Stimulated activated CD4-positive, alpha-beta T cell treated with anti-CD3 and anti-CD28 coated beads, Interleukin-2, amount 100 ng/mL, for 4 hours (primary cell): ENCODE measurements at places on chromosomes 2 and 18.

GRCh38 chr2:31353179-31353578 is 61.4 kb downstream of the XDH start:
- DNase-seq, result no peak

GRCh38 chr18:44986933-44987332 is 306.2 kb downstream of the SETBP1 start:
- no peak for DNase-seq

DNA sequence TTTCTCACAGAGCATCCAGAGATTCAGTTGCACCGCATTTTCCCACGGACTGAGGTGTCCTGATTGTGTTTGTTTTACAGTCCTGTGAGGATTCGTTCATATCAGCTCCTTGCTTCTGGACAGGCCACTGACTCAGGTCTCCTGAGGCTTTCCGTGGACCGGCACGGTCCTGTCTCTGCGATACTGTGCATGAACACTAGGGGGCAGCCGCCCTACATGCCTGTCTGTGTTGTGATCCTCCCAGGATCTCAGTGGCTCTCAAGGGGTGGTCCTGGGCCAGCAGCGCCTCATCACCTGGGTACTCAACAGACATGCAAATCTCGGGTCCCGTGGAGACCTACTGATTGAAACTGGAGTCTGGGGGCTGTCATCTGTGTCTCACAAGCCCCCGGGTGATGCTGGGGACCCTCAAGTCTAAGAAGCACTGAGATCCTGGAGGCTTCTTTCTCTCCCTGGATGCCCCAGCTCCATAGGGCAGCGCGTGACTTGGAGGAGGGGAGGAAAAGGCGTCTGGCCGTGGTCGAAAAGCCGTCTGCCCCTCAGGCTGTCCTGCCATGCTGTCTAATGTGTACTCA is 28.9 kb downstream of the IL1R2 start:
- DNase-seq, result peak; percentile 81

GRCh38 chr18:28511413-28511821 is 334.5 kb upstream of the CDH2 start:
- no peak for DNase-seq

- DNase-seq, result peak; percentile 1
These were observed at the start of gene FAM124B for GRCh38 chr2:224401641-224402342. TSS of gene FAM124B (minus strand) at chr2:224402107. CDS start at chr2:224401768, 339 bp downstream.

DNA sequence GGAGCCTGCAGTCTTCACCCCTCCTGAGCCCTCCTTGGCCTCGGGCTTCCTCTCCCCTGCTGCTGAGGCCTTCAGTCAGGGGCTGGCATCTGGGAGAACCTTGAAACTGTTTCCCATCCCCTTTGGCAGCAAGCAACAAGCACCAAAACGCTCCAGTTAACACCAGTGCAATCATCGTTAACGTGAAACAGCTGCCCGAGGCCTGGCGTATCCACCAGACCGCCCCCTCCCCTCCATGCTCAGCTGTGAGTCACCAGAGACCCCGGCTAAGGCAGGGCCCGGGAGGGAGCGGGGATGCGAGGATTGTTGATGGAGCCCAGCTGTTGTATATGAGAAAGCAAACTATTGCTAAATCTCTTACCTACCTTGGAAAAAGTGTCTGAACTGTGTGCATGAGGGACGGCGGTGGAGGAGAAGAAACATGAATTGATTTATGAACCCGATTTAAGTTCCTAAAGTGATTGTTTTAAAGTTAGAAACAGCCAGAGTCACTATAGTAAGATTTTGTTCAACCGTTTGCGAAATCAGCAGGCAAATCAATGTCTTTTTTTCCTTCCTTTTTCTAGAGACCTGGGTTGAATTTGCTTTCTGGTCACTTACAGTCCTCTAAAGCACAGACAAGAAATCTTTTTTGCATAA is 5.2 kb downstream of the ZFP36L2 start:
- DNase-seq, result no peak

GRCh38 chr2:178199334-178199733 is 5.0 kb downstream of the OSBPL6 start:
- DNase-seq, result no peak

- no peak for DNase-seq
These were observed 459.5 kb downstream of the ARHGAP15 start for GRCh38 chr2:143588746-143589145.

GRCh38 chr2:236969767-236970655 is 115.7 kb upstream of the COPS8 start:
- no peak for DNase-seq

GRCh38 chr2:64606479-64607363 is 47.0 kb downstream of the SERTAD2 start:
- peak; percentile 74 for DNase-seq

GRCh38 chr2:231396058-231396821 is 730 bp downstream of the B3GNT7 start:
- DNase-seq, result no peak

DNA sequence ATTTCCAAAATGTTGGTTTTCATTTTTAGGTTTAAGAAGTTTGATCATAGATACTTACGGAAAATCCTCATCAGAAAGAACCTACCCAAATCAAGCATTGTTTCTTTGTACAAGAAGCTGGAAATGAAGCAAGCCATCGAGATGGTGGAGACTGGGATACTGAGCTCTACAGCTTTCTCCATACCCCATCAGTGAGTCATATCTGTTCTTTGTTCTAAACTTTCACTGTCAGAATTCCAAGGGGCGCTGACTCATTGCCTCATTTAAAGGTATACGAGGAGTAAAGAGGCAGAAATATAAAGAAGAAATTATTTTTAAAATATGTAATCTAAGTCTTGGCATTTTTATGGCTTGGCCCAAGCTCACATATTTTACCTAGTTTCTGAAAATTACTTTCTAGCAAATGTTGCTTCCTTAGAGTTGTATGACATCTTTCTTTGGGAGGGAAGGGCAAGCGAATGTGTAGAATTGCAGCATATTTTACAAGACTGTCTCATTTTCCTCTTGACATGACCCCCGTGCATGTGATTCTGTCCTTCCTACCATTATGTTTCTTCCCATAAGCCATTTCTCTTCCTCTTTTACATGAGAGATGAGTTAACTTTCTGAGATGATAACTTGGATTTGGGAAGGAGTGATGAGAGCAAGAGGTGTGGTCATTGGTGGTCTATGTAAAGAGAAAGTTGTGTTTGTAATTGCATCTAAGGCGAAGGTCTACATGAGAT is 41.2 kb downstream of the SLC9A4 start:
- no peak for DNase-seq

- no peak for DNase-seq
These were observed 77.7 kb downstream of the RHOB start for GRCh38 chr2:20524412-20525040.

- DNase-seq, result peak; percentile 2
These were observed 199.6 kb downstream of the HRH4 start for GRCh38 chr18:24659827-24660720.

DNA sequence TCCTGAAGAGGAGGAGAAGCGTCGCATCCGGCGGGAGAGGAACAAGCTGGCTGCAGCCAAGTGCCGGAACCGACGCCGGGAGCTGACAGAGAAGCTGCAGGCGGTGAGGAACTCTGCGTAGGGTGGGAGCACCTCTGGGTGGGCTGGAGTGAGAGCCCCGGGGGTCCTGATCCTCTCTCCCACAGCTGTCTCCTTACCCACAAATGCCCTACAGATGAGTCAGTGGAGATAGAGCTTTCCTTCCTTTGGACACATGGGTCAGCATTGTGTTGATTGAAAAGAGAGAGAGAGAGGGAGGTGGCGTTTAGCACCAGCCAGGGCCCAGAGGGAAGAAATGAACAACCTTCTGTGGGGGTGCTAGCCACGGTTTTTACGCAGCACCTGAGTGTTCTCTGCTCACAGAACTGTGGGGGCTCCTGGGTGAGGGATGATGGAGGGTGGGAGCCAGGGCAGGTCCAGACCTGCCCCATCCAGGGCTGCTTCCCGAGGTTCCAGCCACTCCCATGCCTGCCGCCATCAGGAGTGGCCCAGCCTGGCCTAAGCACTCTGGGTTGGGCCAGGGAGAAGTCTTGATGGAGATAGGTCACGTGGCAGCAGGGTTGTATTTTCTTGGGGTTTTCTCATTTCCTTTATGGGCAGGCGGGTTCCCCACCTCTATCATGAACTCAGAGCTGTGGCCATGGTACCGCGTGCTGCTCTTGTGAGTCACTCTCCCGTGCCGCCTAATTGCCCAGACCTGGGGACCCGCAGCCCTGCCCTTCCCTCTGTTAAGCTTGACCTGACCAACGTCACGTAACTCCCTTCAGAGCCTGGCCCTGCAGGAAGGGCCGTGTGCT is 16.3 kb downstream of the FOSL2 start:
- peak; percentile 61 for DNase-seq

GRCh38 chr2:213500881-213501280 is 216.6 kb downstream of the SPAG16 start:
- no peak for DNase-seq

DNA sequence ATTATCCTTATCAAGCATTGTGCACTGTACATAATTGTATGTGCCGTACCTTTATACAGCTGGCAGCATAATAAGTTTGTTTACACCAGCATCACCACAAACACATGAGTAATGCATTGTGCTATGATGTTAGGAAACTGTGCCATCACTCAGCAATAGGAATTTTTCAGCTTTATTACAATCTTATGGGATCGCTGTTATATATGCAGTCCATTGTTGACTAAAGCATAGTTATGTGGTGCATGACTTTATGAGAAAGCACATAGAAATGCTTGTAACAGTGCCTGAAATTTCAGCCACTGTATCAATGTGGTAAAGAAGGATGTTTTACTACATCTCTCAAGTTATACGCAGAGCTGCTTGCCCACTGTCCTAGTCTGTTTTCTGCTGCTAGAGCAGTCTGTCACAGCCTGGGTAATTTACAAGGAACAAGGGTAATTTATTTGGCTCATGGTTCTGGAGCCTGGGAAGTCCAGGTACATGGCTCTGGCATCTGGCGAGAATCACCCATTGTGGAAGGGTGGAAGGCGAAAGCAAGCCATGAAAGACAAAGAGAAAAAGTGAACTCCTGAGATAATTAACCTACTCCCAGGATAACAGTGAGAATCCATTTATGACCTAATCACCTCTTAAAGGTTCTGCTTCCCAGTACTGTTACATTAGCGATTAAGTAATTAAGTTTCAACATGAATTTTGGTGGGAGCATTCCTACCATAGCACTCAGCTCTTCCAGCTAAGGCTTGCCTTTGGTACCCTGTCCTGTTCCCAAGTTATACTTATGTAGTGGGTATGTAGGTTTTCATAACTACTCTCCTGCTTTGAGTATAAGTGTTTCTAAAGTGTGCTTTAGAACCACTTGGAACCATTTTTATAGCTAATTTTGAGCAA is 4.6 kb downstream of the MAP3K20 start:
- DNase-seq, result no peak

DNA sequence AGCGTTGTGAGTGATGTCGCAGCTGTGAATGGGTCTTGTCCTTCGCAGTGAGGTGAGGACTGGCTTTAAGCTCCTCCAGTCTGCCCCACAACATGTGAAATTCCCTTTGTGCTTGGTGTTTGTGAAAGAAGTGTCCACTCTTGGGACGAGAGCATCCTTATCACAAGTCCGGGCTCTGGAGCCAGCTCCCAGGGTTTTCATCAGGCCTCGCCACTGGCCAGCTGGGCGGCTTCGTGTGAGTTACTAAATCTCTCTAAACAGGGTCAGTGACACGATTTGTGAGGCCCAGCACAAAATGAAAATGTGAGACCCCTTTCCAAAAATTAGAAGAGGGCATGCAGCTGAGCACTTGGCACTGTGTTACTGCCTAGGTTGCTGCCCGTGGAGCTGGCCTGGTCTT is 115.9 kb downstream of the VAPA start:
- DNase-seq, result no peak

GRCh38 chr2:82000606-82001005 is 1696.1 kb upstream of the LRRTM1 start:
- no peak for DNase-seq

DNA sequence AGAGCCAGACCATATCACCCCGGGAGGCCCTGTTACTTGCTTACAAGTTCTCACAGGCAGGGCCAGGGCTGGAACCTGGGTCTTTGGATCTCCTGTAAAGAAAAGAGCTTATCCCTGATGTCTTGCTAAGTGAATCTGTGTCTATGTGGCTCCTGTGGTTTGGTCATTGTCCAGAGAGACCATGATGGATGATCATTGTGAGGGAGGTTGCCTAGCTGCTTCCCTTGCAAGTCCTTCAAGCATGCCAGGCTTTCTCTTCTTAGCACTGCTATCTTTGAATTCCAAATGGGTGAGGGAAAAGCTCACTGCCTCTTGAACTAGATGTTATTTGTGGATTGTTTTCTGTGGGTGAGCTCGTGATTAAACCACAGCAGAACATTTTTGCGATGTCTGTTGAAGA is 151.6 kb downstream of the FSHR start:
- DNase-seq, result no peak

DNA sequence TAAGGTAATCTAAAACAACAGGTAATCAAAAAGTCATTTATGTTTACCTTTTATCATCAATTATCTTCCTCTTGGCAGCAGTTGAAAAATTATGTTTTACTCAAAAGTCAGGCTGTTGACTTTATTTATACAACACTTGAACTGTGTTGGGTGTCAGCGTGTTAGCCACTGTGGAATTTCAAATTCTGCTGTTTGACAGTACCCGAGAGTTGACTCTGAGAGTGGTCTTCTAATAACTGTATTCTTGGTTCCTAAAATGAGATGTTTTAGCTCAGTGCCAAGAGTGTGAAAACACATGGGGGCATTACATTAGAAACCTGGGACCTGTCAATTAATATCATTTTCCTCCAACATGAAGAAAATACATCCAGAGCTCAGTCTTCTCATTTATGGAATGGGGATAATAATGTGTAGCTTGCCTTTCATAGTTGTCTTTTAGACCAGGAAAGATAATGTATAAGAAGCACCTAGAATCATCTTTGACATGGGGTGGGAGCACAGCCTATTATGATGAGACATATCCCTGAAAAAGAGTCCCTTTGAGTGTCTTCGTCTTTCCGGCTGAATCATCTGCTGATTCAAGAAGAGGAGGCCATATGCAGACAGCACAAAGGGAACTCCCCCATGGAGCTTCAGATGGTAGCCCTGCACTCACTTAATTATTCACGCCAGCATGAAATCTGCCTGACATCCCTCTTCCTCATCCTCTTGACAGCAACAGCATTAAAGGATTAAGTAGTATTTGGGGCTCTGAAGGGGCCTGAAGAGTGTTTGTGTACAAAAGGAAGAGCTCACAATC is 89.1 kb downstream of the AFF3 start:
- no peak for DNase-seq

GRCh38 chr2:231546014-231546715 is 15.9 kb upstream of the NMUR1 start:
- no peak for DNase-seq

DNA sequence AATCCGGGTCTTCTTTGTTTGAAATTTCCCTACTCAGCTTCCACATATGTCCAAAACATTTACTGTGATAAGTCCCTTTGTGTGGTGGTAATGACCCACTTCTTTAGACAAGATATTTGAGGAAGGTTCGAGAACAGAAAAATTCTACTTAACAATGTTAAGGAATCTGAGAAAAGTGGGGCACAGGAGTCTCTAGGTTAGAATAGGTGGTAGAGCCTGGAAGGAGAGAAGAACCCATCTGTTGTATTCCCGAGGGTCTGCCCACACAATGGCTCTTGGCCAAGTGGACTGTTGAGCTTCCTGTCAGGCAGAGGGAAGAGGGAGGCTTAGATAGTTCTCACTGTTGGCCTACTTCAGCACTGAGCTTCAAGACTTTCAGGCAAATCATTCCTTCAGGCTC is 4.3 kb downstream of the IGFBP2 start:
- no peak for DNase-seq
